ENCODE measurements at places on chromosomes 7 and 10.

GRCh38 chr10:121062115-121062514 lies 211.0 kb downstream of the WDR11 start:
- DNase-seq: no peak

- DNase-seq: no peak
Measured at GRCh38 chr10:48450233-48450740, 143.8 kb downstream of the MAPK8 start.

DNA sequence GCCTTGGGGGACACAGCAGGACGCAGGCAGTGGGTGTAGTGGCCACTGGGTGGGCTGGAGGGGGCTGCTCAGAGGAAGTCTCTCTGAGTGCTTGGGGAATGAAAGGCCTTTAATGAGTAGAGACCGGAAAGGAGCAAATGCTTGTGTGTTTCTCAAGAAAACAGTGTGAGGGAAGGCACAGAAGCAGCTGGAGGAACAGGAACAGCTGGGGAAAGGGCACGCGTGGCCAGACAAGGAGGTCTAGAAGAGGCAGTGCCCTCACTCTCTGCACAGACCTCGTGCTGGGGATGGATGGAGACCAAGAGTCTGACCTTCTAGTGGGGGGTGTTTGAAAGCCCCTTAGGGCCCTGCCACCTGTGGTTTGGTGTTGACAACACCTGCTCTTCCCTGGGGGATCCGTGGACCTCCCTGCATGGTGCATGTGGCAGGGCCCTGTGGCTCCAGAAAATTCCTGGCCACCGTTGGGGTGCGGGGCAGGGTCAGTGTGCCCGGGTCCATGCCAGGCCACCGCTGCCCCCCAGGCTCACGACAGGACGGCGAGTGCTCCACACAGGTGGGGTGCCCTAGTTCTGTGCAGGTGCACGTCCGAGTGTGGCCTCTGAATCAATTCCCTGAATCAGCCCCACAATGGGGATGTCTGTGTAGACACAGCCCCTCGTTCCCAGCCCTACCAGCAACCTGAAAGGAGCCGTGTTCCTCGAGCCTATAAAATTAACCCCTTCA lies 25.9 kb upstream of the FAM20C start:
- no peak for DNase-seq

DNA sequence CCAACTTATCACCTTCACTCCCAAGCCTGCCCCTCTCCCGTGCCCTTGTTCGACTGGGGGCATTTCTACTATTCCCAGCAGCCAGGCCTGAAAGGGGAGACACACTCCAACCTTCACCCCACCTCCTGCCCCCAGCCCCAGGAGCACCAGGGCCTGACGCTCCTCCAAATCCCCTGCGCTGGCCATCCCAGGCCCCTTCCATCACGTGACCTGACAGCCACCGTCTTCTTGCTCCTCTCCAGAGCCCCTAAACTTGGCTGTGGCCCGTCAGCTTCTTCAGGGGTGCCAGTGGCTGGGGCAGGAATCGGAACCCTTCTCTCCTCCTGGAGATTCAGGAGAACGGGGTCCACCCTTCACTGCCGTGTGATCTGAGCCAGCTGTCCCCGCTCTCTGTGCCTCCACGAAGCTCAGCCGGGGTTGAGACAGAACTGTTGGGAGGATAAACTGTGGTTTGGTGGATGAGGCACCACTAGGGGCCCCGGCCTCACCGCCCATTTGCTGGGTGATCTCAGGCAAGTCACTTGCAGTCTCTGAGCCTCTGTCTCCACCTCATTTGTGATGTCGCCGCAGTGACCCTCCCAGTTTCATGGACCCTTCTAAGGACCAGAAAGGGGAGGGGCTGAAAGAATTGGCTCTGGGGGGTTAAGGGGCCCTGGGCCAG lies 91.0 kb downstream of the MYL10 start:
- DNase-seq: no peak

DNA sequence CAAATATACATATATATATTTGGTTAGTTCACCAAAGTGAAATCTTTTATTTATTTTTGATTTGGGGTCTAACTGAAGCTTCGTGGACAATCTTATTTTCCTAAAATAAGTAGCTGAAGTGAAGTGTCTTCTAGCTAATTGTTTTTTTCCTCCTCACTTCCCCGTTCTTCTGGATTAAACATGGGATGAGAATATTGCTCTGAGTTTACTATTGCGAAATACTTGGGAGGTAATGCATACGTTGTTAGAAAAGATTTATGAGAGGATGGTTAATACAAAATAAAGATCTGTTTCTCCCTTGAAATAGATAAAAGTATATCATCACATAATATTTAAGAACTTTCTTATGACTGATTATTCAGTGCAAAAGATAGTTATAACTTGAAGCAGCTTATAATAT lies 228.3 kb upstream of the TPK1 start:
- DNase-seq: no peak

DNA sequence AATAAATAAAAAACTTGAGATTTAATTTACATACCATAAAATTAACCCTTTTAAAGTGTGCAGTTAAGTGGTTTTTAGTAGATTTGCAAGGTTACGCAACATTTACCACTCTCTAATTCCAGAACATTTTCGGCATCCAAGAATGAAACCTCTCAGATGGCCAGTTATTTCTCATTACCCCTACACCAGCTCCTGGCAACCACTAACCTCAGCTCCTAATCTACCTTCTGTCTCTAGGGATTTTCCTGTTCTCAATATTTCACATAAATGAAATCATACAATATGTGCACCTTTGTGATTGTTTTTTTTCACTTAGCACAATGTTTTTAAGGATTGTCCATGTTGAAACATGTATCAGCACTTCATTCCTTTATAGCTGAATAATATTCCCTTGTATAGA lies 45.1 kb downstream of the INPP5F start:
- DNase-seq: no peak

DNA sequence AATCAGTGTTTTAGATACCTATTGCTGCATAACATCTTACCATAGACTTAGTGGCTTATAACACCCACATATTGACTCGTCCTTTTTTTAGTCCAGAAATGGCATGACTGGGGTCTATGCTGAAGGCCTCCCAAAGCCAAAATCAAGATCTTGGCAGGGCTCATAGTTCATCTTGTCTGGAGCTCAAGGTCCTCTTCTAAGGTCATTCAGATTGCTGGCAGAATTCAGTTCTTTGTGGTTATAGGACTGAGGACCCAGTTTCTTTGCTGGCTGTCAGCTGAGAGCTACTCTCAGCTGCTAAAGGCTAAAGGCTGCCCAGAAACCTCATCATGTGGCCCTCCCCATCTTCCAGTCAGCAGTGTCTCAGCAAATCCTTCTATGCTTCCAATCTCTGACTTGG lies 165.5 kb downstream of the FAM107B start:
- no peak for DNase-seq

- DNase-seq: no peak
Measured at GRCh38 chr7:138665669-138666140, 35.5 kb downstream of the SVOPL start.

DNA sequence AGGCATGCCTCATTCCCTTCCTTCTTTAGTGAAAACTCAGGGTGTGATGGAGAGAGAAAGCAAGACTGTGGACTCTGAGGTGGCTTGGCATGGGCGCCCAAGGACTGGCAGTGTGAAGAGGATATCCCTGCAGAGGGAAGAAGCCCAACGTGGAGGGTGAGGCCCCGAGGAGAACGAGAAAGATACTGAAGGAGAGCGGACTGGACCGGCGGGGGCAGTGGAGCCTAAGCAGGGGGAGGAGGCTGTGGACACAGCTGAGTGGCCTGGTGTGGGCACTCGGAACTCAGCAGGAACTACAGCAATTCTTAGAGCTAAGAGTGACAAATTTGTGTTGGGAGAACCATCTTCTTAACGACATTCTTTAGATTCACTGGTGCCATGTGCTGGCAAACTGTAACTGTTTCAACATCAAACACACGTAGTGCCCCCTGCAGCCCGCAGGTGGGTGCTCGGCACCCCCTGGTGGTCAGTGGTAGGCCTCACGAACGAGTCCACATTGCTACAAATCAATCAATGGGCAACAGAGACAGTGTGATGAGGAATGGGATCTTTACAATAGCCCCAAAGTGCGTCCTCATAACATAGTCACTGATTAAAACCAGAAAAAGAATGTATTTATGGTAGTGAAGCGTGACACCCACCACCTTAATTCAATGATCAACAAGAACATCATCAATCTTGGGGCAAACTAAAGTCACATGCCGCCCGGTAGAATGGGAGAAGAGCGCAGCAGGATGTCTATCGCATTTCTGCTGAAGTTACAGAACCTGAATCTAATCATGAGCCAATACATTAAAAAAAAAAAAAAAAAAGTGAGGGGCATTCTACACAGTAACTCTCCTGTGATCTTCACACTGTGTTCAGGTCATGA lies 2.0 kb upstream of the SFTPA1 start:
- peak; percentile 22 for DNase-seq

DNA sequence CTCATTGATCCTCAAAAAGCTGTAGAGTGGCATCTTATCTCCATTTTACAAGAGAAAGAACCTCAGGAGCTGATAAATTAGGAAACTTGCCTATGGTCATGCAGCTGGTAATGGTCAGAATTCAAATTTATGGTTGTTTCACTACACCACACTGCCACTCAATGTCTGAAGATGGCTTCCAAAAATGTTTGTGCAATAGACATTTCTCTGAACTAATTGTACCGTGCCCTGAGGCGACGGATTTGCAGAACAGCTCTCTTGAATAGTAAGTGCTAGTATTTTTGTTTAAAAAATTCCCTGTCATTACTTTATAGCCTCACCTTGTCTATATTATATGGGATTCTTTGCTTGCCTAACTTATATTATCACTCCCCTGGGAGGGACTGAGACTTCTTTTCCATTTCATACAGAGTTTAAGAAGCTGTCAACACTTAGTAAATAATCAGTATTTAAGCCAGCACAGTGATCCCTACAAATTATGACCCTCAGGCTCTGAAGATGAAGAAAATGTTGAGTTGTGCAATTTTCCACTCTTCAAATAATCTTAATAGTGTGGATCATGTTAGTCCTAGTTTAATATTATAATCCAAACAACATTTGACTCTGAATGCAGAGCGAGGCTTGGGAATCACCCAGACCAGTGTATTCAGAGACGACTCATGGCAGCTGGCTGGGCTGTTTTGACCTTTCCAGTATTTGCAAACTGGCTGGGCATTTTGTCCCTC lies 346.6 kb downstream of the PTEN start:
- DNase-seq: no peak

GRCh38 chr7:20340839-20341238 lies 10.1 kb downstream of the ITGB8 start:
- no peak for DNase-seq

- no peak for DNase-seq
Measured at GRCh38 chr7:30281263-30281662, 3.1 kb upstream of the ZNRF2 start.

Data from stimulated activated CD4-positive, alpha-beta T cell treated with anti-CD3 and anti-CD28 coated beads, Interleukin-12 subunit alpha, Interleukin-12 subunit beta, amount 100 ng/mL, for 4 hours (primary cell).